ENCODE measurements at places on chromosomes 1 and 21. TPM values are rescaled to one million over a fixed set of nuclear protein-coding genes. Genes with fewer than 3 reads are reported as not detected.

DNA sequence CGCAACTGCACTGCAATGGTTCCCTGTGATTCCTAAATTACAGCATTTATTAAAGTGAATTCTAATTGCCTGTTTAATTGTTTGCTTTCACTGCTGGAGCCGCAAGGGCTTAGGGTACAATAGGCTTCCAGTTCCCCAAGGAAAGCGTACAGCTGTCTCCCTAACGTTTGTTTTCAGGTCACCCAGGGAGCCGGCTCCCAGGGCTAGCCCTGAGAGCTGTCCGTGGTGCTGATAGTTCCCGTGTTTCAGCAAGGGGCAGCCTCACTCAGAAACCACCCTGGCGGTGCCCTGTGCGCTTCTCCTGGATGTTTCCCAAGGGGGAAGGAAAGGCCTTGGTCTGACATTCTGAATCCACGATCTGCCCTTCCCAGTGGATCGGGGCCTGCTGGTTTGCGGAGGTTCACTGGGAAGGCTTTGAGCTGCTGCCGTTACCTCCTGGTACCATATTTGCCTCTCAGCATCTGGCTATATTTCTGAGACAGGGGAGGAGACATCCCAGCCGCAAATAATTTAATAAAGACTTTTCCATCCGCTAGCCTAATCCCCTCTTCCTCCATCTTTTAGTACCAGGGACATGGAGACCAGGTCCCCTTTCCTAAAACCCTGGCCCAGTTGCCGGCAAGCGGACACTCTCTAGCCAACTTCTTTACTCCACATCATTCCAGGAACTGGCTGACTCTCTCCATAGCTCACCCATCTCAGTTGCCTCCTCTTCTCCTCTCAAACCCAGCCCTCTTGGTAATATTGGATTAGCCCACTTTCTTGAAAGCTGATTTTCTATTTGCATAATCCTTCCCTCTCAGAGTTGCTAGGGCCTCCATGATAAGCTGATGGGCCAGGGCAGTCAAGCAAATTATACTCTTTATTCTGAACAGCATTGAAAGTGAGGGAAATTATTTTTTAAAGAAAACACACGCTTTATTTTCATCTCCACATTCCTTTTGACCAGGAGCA lies 149.0 kb downstream of the IGSF21 start:
- no peak for DNase-seq

Gene PGLYRP3
- not detected for polyA plus RNA-seq

Gene LRRC53
- not detected for polyA plus RNA-seq

DNA sequence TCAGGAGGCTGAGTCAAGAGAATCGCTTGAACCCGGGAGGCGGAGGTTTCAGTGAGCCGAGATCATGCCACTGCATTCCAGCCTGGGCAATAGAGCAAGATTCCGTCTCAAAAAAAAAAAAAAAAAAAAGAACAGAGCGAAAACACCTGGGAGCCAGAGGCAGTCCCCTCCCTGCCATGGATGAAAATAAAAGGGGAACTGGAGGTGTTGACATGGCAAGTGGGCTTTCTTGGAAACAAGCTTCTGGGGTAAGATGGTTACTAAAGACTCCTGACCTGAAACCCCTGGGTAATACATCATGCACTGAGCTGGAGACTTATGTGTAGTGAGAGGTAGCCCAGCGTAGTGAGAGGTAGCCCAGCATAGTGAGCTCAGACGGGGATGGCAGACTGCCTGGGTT lies 31.6 kb downstream of the ADCY10 start:
- DNase-seq: no peak

GRCh38 chr1:106571109-106571508 lies 485.4 kb upstream of the PRMT6 start:
- no peak for DNase-seq

DNA sequence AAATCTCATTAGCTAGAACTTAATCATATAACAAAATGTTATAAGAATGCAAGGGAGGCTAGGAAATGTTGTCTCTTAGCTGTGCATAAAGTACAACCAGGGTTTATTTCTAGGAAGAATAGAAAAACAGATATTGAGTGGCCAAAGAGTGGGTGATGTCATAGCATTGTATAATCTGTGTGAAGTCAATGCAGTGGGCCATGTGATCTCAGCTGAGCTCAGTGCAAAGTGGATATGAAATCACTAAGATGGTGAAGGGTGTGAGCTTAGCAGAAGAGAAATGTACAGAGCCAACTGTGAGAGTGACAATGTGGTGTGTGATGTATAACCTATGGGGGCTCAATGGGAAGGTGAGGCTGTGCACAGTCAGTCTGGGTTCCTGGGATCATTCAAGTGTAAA lies 29.7 kb upstream of the DUSP23 start:
- DNase-seq: no peak

DNA sequence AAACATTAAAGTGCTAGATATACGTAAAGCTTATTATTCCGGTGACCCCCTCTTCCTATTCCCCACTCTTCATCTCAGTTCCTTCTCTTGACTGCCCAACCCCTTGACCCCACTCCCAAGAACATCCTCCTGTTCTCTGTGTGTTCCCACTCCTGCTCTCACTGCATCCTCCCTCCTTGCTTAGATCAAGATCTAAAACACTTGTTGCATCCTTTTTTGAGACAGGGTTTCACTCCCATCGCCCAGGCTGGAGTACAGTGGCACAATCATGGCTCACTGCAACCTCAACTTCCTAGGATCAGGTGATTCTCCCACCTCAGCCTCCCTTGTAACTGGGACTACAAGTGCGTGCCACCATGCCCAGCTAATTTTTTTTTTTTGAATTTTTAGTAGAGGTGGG lies 13.5 kb downstream of the ATP2B4 start:
- no peak for DNase-seq

Gene MYOG
- polyA plus RNA-seq: not detected

GRCh38 chr1:34361781-34362357 lies 185.2 kb downstream of the C1orf94 start:
- DNase-seq: peak; percentile 52

GRCh38 chr1:186841599-186841998 lies 12.8 kb downstream of the PLA2G4A start:
- DNase-seq: no peak

GRCh38 chr1:203173566-203173965 lies 2.1 kb downstream of the MYBPH start:
- DNase-seq: no peak

Gene CD84
- not detected for polyA plus RNA-seq

Gene GPATCH3
- polyA plus RNA-seq: 9.1 TPM

DNA sequence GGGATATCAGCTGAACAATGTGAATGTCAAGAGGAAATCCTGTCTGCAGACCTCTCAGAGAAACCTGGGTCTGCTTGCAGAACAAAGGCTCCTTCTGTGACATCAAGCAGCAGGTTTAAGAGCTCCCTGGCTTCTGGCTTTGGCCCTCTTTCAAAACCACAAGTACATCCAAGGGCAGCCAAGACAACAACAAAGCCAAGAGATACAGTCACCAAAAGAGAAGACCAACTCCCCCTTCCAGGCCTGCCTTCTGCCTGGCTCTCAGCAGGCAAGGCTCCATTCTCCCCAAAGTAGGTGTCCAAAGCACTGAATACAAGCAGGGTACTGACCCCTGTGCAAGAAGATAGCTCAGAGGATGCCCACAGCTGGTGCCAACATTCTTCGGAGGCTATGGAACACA lies 11.5 kb downstream of the BCAR3 start:
- no peak for DNase-seq

DNA sequence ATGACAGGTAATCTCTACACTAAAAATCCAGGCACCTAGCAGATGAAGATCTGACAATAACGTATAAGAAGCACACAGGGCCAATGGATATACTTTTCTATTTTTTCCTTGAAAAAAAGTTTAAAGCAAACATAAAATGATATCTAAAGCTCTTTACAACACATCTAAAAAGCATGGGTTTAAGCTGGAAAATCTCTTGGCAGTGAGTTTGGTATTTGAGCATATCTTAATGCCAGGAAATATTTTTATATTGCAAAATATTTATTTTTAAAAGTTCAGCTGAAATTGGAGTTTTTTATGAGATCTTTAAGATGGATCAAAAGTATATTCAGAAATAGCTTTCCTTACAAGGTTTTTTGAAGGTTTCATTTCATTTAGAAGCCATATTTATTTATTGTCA lies 40.5 kb downstream of the SLC5A9 start:
- DNase-seq: no peak

- DNase-seq: no peak
Measured at GRCh38 chr1:83583351-83584014, 415.4 kb downstream of the TTLL7 start.

DNA sequence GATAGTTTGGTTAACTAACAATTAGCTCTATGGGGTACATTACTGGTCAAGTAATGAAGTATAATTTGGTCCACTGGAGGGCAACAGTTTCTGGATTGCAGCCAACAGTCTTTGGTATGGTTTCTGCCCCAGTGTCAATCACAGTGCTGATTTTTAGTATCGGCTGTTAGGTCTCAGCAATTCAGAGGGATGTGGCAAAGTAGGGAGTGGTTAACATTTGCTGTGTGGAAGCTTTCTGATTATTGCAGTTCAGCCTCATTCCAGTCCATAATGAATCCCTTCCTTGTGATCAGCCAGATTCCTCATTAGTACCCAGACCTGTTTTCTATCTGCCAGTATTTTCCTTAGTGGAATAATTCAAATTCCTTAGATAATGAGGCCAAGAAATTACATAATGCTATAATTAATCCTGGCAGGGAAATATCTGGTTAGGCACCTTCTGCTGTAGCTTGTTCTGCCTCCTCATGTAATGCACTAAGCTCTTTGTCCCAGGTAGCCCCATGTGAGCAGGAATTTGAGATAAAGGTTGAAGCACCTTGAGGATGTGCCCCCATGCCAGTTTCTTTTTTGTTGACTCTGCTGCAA lies 14.0 kb downstream of the F3 start:
- no peak for DNase-seq

- DNase-seq: no peak
Measured at GRCh38 chr1:24793447-24794129, 48.3 kb downstream of the CLIC4 start.

DNA sequence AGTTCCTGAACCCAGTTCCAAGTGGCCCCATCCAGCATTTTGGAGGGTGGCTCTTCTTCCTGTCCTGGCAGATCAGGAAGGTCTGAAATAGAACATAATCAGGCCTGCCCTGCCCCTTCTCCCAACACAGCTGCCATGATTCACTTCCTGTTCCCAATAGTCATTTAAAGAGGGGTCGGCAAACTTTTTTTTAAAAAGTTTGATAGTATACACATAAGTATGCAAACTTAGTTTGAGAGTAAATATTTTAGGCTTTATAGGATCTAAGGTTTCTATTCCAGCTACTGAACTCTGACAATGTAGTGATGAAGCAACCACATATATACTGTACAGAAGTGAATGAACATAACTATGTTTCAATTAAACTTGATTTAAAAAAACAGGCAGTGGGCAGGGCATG lies 66.4 kb downstream of the LUZP1 start:
- no peak for DNase-seq

DNA sequence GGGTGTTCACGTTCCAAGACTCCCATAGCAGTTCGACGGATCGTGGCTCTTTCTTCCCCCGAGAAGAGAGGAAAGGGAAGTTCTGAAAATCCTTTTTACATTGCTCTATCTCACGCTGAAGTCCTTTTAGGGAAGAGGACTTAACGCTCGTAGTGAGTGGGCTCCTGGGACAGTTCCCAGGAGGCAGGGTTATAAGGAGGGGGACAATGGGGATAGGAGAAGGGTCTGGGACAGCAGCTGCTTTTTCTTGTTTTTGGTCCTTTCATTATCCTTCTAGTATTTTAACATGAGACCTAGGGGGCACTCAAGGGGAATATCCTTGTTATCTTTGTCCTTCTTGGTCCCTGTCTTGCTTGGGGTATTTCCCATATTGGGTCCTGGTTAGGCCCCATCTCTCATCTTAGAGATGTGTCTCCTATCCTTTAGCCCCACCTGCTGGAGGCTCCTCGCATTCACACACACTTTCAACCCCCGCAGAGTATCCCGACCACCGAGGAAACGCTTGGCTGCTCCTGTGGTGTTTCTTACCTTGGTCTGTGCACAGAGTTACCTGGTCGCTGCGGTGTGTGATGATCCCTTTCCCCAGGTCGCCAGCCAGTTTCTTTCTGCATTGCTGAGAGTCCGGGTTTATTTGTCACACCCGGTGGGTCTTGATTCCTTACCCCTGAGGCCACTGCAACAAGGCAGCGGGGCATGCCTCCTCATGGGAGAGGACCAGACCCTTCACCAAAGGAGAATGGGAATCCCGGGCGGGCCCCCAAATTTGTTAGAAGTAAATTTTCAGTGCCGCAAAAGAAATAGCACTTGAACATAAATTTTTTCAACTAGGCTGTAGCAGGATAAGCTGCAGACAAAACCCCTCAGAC lies 29.7 kb downstream of the SCCPDH start:
- DNase-seq: peak; percentile 75

Gene ATP5PB
- polyA plus RNA-seq: 216 TPM

DNA sequence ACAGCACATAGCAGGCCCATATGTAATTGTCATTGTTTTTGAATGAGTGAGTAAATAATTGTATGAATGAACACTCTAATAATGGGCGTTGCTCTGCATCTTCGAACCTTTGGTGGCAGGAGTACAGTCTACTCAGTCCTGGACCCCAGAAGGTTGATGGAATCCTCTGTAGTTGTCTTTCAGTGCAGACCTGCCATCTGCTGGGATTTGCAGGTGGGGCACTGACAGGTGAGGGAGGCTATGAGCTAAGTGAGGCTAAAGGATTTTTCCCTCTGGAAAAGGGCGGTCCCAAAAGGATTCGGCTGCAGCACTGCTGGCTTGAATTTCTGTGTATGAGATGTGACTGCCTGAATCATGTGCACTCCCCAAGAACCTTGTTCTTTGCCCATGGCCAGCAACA lies 53.4 kb downstream of the PLXNA2 start:
- DNase-seq: no peak

Gene DMRTA2
- polyA plus RNA-seq: not detected
